ENCODE measurements at places on chromosomes 13 and 19. TPM values are rescaled to one million over a fixed set of nuclear protein-coding genes. Genes with fewer than 3 reads are reported as not detected.

GRCh38 chr19:16249826-16250404 lies 52.2 kb downstream of the AP1M1 start:
- peak; percentile 79 for DNase-seq

- no peak for DNase-seq
Measured at GRCh38 chr13:107937848-107938247, 277.5 kb downstream of the LIG4 start.

DNA sequence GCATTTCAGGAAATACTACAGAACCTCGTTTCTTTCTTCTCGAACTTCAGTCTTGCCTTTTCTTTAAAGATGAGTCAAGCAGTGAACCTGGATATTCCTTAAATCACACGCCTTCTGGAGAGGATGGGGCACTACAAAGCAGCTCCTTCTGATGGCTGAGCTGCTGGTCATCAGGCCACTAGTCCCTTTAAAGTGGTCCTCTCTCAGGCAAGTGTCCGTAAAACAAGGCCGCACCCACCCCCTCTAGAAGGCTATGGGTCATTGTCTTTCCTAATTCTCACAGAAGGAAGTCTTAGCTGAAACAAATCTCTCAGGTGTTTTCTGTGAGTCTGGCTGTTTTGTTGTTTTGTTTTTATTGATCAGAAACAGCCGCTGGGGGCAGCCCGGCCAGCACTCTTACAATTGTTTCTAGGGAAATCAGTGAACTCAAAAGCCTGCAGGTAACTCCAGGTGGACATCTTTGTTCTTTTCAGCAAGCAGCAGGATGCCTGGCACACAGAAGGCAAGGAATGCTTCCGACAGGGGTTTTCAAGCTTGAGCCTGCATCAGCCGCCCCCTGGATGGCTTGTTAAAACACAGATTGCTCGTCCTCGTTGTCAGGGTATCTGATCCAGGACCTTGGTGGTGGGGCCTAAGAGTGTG lies 45.4 kb downstream of the MBNL2 start:
- DNase-seq: no peak

DNA sequence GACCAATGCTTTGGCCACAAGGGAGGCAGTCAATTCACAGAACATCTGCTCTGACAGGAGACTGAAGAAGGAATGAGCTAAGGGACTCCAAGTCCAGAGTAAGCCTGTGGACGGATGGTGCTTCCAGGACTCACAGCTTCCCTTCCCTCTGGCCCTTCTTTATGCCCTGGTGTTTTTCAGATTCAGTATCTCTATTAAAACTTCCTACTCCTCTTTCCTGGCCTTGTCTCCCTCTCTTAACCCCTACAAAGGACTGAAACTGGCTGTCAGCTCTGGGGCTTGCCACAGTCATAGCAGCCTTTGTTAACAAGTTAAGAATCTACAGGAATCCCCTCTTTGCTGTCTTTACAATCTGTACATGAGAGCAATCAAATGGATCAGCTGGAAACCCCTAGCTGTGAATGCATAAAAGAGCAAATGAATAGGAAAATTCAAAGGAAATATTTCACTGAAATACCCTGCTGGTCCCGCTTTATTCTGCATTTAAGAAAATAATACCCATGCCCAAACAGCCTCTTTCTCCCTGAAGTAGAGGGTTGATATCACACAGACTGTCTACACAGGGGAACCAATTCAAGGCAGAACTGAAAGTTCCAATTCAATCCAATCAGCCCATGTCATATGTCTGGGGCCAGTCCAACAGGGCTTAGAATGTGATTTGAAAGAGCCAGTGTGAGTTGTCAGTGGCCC lies 192.3 kb downstream of the MZT1 start:
- DNase-seq: no peak

DNA sequence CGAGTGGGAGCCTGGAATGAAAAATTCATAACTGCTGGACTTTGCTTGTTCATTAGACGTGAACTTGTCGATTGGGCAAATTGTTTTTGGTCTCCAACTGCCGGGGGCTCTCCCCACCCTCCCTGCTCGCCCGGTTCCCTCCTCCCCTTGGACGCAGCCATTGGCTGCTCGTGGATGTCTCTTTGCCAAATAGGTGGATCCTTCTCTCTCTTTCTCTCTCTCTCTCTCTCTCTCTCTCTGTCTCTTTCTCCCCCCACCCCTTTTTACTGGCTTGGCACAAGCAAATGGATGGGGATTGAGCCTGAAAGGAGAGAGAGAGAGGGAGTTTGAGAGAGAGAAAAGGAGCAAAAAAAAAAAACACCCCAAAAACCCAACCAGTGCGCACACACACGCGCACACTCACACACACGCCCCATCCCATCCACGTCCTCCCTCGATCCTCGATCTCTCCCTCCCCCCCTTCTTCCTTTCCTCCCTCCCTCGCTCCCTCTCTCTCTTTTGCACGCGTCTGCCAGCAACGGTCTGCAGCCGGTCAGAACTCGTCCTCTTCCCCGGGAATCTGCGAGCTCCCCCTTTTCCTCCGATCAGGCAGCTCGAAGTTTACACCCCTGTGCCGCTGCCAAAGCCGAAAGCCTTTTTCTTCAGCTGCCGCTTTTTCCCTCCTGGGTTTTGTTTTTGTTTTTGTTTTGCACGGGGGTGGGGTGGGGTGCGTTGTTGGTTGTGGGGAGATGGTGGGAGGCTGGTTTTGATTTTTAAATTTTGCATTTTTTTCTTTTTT lies 27.8 kb downstream of the NFIX start:
- DNase-seq: peak; percentile 98

GRCh38 chr13:76225815-76226489 lies 589.8 kb downstream of the LMO7 start:
- DNase-seq: peak; percentile 42

- DNase-seq: no peak
Measured at GRCh38 chr13:26485288-26485687, 72.2 kb upstream of the WASF3 start.

GRCh38 chr13:92900446-92900845 lies 326.2 kb upstream of the GPC6 start:
- peak; percentile 1 for DNase-seq

DNA sequence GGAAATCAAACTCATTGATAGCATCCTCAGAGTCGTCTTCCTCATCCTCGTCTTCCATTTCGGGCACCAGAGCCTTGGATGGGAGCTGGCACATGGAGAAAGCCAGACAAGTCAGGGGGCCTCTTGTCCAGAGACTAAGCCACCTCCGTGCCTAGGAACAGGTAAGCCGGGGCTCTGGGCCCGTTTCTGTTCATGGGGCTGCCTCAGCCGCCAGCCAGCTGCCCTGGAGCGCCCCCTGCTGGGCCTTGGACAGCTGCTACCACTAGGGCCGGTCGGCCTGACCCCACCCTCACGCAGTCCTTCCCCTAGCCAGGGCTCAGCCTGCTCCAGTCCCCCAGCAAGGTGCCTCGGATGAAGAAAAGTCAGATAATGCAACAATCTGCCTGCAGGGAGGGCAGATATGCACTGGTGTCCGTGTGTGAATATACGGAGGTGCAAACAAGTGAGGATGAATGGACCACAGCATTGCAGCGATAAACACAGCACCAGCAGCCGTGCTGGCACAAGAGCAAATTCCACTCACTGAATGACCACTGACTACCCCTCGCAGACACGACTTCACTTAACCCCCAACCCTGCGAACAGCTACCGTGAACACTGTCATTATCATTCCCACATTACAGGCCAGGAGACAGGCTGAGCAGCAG lies 11.9 kb upstream of the PRKD2 start:
- peak; percentile 53 for DNase-seq

Gene SHC2
- total RNA-seq: 3.3 TPM

Gene SELENOW
- 62.9 TPM for total RNA-seq

- DNase-seq: no peak
Measured at GRCh38 chr13:87393358-87393757, 277.8 kb upstream of the SLITRK5 start.

DNA sequence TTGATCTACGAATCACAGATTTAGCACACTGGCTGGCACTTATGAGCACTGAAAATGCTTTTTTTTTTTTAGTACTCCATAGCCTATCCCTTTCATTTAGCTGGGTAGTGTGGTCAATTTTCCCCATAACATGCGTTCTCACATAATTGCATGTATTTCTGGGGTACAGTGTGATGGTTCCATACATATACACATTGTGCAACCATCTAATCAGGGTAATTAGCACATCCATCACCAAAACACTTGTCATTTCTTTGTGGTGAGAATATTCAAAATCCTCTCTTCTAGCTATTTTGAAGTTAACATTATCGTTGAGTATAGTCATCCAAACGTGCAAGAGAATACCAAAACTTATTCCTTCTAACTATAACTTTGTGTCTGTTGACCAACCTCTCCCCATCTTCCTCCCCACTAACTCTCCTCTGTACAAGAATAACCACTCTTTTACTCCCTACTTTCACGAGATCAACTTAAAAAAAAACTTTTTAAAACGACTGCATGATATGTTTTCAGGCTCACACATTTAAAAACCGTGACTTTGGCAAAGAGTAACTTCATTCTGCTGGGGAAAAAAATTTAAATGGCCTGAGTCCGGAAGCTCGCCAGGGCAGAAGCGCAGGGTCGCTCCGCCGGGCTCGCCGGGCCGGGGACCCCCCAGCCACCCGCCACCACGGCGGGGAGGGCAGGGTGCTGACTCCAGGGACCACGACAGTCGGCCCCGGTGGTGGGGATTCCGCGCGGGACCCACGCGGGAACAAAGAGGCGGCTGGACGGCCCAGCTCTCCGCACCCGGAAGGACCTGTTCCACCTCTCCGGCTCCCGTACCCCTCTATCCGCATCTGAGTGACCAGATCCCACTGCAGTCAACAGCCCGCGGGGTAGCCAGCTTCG lies 868 bp upstream of the UBAC2 start:
- peak; percentile 30 for DNase-seq

Gene TRPC4
- 1.2 TPM for total RNA-seq

DNA sequence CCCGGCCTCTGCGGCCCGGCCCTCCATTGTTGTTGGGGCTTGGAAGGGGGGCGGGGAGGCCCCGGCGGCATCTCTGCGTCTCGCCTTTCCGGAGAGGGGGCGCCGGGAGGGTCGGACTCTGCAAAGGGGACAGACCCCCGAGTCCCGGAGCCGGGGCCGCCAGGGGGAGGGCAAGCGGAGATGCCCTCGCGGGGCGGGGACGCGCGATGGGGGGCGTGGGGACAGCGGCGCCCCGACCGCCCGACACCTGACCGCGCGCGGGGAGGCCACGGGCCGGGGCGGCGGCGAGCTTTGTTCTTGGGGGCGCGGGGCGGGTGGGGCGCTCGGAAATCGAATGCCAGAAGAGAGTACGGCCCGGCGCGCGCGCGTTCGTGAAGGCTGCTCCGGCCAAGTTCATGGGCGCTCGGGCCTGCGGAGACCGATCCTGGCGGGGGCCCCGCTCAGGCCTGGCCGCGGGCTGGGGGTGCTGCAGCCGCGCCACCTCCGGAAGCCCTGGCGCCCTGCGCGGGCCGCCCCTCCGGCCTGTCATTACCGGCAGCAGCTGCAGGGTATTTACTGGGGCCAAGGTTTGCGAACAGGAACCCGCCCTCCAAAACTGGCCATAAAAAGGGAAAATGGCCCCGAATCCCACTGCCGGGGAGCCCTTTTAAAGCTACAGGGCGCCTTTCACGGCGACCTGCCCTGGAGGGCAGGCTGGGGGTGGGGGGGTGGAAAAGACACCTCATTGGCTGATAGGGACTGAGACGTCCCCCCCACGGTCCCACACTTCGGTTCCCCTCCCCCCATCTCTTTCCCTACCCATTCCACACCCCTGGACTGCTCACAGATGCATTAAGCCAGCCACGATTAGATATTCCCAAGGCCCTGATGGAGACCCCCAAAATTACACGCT lies 11.1 kb upstream of the NANOS3 start:
- no peak for DNase-seq

Gene CRX
- not detected for total RNA-seq

GRCh38 chr13:25181597-25181996 lies 9.5 kb upstream of the AMER2 start:
- DNase-seq: no peak

Gene IFNL1
- not detected for total RNA-seq

Gene RNF113B
- total RNA-seq: not detected

- no peak for DNase-seq
Measured at GRCh38 chr13:21361123-21361522, 98.0 kb downstream of the ZDHHC20 start.

GRCh38 chr19:42270346-42271044 lies 1.4 kb downstream of the CIC start:
- DNase-seq: peak; percentile 85

Gene MCF2L
- 8.0 TPM for total RNA-seq

Data from fibroblast of the aortic adventitia (primary cell).